ENCODE measurements at places on chromosomes 3 and 15.
A peak's percentile ranks its signal among the peaks of the same experiment; 100 is the strongest.

GRCh38 chr15:77029166-77030047 is 34.5 kb downstream of the PSTPIP1 start:
- ATAC-seq, result no peak

DNA sequence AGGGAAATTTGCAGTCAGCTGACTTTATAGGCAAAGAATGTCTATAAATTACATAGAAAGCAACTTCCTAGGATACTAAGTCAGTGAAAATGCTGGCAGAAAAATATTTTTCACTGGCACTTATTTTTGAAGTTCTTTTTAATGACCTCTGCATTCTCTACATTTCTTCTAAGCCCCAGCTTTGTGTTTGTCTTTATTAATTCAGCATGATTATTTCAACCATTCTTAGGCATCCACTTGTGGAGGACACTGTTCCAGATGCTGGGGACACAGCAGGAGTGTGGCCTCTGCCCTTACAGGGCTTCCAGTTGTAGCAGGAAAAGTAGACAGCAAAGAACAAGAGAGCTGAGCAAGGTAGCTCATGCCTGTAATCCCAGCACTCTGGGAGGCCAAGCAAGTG is 15.0 kb downstream of the LRRK1 start:
- no peak for ATAC-seq

- peak; percentile 71 for ATAC-seq
These were observed 9.8 kb downstream of the SCG5 start for GRCh38 chr15:32651229-32651837.

GRCh38 chr15:63157891-63158431 is 684 bp upstream of the RPS27L start:
- peak; percentile 46 for ATAC-seq

GRCh38 chr3:18634461-18634860 is 209.3 kb upstream of the SATB1 start:
- ATAC-seq, result no peak

DNA sequence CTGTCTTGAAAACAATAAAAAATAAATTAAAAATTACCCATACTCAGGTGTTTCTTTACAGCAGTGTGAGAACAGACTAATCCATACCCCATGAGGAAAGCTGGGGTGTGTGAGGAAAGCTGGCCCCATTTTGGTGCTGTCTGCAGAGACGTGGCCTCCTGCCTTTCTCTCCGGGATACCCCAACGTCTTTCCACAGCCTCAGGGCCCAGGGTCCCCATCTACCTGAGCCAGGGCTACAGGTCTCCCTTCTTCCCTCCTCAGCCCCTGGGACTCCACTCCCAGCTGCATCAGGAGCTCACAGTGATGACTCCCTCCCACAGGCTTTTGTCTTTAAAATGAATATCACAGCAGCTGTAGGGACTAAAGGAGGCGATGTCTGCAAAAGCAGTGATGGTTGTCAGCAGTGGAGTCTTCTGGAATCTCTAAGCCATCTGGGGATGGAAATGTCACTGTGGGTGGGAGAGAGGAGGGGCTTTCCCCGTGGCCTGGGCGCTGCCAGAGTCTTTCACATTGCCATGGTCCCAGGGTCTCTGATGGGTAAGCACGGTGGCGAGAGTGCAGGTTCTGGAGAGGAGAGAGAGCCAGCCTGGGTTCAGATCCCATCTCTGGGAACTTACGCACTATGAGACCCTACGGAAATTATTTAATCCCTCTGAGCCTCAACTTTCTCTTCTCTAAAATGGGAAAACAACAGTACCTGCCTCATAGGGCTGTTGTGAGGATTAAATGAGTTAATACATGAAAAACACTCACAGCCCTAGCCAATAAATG is 259.3 kb downstream of the PLCL2 start:
- ATAC-seq, result peak; percentile 17

GRCh38 chr15:66866656-66867055 is 164.6 kb downstream of the SMAD6 start:
- no peak for ATAC-seq

GRCh38 chr3:59240666-59241255 is 190.9 kb upstream of the CFAP20DC start:
- no peak for ATAC-seq

GRCh38 chr3:153967260-153967659 is 153.9 kb upstream of the ARHGEF26 start:
- ATAC-seq, result peak; percentile 63

GRCh38 chr3:177338697-177339219 is 141.5 kb upstream of the TBL1XR1 start:
- no peak for ATAC-seq

GRCh38 chr15:81176291-81176893 is 20.3 kb upstream of the IL16 start:
- ATAC-seq, result no peak

DNA sequence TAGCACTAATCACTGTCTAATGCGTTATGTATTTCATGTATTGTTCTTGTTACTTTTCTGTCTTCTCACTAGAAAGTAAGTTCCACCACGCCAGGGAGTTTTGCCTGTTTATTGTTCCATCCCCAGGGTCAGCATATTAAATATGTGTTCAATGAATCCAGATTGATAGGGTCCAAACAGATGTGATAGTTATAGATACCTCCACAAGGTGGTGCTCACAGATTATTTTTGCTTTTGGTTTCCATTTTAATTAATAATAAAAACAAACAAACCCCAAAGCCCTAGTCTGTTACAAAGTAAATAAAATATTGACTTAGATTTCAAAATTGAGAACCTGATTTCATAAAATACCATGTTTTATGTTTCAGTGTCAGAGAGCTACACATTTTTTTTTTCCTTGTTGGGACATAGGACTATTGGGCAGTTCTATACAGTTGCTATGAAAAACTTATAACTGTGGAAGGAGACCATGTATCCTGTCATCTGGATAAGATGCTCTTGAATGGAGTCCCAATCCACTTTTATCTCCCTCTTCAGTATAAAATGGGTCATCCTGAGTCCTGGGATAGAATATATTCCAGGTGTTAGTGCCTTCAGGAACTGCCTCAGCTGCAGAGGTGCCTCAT is 12.4 kb downstream of the OTOL1 start:
- no peak for ATAC-seq

Measured in activated T-helper 17 cell treated with anti-CD3 and anti-CD28 coated beads, Interleukin-2, amount 50 U/mL, for 72 hours (primary cell).